ENCODE measurements at places on chromosomes 13 and 19.

DNA sequence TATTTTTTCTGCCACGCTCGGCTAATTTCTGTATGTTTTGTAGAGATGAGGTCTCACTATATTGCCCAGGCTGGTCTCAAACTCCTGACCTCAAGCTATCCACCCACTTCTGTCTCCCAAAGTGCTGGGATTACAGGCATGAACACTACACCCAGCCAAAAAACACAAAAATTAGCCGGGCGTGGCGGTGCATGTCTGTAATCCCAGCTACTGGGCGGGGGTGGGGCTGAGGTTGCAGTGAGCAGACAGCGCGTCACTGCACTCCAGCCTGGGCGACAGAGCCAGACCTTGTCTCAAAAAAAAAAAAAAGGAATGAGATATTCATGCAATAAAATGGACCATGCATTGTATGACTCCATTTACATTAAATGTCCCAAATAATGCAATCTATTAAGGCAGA, 32.2 kb downstream of the VASP start:
- DNase-seq = no peak

DNA sequence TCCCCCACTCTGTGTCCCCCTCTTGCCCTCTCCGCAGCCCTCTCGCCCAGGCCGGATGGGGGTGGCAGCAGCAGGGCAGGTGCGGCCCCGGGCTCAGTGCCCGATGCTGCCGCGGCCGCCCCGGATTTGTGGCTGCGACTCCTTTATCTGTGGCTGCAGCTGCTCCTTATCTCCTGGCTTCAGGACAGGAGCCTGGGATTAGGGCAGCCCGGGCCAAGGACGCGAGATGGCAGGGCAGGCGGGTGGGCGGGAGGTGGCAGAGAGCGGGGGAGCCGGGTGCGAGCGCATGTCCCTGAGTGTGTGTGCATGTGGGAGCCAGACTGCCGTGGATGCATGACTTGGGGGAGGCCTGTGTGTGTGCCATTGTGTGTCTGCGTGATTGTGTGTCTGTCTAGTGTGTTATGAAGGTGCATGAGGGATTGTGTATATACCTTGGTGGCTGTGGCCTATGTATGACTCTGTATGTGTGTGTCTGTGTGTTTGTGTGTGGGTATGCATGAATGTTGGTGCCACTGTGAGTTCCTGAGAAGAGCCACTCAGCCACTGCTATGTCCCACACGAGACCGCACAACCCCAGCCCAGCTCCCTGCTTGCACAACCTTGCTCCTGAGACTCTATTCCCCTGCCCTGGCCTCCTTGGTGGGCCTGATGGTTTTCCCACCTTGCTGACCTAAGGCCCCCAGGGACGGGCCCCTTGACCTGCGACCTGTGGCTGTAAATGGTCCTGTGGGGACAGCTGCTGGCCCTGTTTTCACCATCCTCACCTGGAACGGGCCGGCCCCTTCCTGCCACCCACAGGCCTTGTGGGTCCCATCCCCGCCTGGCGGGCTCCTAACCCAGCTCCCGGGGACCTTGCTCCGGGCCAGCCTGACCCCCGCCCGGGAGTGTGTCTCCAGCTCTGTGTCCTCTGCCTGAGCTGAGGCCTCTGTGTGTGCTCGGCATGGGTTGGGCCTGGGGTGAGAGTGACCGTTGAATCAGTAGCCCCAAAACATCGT, 5.3 kb upstream of the NRTN start:
- DNase-seq = no peak

GRCh38 chr19:4415352-4415751, 12.9 kb downstream of the CHAF1A start:
- no peak for DNase-seq

GRCh38 chr19:18772620-18773587, 18.2 kb downstream of the COMP start:
- no peak for DNase-seq

Data from NCI-H1436 treated with DMSO at 0.1 percent for 48 hours (cell line).